Stimulated activated CD4-positive, alpha-beta T cell treated with anti-CD3 and anti-CD28 coated beads, Interleukin-15, amount 100 ng/mL, for 24 hours (primary cell): ENCODE measurements at places on chromosomes 7 and 10.
A peak's percentile ranks its signal among the peaks of the same experiment; 100 is the strongest.

DNA sequence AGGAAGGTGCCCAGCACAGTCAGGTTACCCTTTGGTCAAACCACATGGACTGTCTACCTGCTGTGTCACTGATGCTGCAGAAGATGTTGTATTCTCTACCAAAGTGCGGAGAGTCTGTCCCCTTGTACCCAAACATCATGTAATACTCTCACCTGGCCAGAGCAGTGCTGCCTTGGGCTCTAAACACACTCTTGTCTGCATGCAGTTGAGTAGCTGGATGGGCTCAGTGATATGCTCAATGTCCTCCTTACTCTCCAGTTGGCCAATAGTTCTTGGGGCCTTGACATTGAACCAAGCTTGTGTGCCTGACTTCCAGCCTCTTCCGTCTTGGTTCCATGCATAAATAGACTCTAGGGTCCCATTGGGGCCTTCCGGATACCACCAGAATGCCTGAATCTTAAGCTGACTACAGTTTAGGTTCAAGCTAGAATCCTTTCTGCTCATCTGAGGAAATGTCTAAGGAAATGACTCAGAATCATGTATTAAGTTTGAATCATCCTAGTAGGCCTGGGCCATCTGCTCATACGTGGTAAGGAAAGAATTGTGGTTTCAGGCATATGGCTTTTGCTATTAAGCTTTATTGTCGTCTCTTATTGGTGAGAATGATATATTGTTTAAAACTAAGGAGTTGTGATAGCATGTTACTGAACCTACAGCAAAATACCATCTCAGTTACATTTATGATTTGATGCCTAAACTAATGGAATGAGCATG lies 118.0 kb downstream of the OTUD1 start:
- DNase-seq: peak; percentile 12

DNA sequence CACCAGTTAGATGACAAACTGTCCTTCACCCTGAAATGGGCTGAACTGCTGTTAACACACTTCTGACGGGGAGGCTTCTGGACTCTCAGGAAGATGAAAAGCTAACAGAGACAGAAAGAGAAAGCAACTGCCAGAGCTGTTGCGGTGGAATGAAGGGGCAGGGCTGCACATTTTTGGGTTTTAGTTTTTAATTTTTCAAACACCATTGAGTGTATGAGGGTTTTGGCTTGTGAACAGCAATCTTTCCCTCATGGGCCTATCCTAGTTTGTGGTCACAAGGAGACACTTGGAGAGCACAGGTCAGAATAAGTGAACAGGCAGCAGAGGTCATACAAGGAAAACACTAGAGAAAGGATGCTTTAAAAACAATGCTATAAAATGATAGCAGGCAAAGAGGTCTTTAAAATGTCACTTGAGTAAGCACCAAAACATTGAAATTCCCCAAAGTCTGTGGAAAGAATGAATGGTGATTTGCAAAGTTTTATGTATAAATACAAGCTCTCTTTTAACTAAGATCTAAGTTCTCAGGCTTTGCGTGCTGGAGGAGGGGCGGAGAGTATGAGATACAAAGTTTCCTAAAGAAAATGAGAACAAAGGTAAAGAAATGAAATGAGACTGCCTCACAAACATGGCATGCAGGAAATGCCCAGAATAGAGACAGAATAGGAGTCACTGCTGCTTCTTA lies 101.4 kb upstream of the GLI3 start:
- no peak for DNase-seq

- DNase-seq: no peak
Measured at GRCh38 chr10:23198940-23199767, 7.0 kb downstream of the PTF1A start.

DNA sequence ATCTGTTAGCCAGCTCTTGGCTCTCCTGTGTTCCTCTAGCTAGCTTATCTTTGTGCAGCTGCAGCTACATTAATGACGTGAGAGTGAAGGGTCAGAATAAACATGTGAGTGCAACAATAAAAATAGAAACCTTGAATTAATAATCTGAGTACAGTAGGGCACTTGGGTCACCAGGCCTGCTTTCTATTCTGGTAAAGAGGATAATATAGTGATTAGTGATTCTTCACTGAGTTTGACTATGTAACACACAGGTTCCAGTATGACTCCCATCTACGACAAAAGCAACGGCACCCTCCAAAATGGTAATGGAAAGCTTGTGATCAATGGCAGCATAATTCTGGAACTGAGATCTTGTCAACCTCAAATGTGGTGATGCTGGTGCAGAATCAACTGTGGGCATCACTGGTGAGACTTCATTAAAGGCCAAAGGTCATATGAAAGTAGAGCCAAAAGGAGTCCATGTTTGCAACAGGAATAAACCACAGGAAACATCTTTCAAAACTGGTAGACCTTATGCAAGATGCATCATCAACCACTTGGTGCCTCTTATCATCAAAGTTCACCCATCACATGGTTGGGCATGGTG lies 77.6 kb downstream of the NRBF2 start:
- no peak for DNase-seq

DNA sequence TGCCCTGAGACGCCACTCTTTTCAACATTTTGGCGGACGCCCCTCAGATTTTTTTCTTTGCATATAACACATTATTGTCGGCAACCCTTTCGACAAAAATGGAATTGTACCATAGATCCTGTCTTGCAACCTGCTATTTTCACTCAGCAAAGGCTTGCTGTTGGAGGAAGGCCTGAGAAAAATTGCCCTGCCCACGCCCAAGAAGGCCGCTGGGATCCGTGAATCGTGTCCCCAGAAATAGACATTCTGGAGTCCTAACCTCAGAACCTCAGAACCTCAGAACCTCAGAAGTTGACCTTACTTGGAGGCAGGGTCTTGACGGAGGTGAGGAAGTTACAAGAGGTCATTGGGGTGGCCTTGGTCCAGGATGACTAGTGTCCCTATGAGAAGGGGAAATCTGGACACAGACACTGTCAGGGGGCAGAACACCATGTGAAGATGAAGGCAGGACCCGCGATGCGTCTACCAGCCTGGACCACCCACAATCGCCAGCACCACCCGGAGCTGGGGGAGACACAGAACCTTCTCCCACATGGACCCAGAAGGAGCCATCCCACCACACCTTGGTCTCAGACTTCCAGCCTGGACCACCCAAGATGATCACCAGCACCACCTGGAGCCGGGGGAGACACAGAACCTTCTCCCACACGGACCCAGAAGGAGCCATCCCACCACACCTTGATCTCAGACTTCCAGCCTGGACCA lies 19.1 kb upstream of the DNAAF5 start:
- no peak for DNase-seq

DNA sequence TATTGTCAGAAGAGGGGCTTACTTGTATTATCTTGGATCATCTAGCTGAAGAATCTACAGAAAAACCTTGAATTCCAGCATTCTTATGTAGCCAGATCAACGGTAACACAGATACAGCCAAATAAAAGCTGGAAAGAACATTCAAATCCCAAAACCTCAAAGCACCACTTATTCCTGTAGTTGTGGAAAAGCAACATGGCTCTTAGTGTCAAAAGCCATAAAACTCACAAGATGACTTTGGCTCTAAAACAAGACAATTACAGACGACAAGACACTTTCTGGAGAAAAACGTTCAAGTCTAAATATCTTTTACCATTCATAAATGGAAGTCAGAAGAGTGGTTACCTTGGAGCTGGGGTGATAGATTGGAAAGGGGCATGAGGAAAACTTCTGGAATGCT lies 173.0 kb downstream of the HERPUD2 start:
- DNase-seq: no peak

- DNase-seq: no peak
Measured at GRCh38 chr7:87475359-87476178, at the start of gene ABCB4. Gene ABCB4 (minus strand): TSS chr7:87475680. CDS start chr7:87475465, 215 bp downstream.

- no peak for DNase-seq
Measured at GRCh38 chr10:33234831-33235237, 99.6 kb downstream of the NRP1 start.

DNA sequence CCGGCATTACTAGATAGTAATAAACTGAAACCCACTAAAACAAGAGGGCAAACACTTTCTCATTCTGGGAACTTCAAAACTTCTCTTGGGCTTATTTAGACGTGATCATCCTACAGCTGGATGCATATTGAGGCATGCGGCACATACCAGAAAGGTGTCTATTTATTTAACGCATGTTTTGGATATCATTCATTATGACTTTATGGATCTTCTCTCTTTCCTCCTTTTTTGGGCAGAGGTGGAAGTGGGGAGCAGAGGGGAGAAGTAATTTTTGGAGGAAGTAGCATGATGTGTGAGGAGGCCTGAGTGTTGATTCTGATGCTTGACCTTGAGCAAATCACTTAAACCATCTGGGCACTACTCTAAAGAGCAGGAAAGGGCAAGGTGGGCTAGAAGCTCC lies 270.6 kb downstream of the TRIL start:
- no peak for DNase-seq

- no peak for DNase-seq
Measured at GRCh38 chr7:107907790-107908189, 16.8 kb downstream of the DLD start.

- DNase-seq: no peak
Measured at GRCh38 chr7:15424468-15424867, 137.3 kb downstream of the AGMO start.

DNA sequence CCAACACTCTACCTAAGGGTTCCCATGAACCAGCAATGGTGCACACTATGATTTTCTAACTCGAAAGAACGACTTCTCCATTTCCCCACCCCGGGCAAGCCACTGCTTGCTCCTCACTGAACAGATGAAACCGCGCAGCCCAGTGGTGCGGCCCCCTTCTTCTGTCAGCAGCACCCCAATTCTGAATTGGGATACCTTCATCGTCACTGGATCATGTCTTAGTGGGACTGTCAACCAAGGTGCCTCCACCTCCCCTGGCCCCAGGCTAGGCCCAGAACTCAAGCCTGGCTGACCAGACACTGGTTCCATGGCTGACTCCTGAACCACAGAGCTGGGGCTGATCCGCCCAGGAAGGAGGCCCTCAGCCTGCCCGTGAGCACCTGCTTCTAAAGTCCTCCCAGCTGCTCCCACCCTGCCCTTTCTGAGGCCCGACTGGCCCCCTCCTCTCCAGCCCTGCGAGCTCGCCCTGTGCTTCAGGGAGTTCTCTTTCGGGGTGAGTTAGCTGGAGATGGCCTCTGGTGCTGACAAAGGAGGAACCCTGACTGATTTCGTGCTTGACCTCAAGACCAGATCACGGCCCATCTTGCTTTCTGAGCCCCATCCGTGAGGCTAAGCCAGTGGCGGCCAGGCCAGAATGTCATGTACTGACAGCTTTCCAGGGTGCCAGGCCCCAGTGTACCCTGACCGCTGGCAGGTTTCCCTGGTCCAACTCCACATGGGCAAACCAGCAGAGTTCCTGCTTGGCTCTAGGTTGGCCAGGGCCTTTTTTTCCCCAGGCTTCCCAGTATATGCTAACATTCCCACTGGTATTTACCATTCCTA lies 44.5 kb downstream of the FAM53B start:
- DNase-seq: no peak

DNA sequence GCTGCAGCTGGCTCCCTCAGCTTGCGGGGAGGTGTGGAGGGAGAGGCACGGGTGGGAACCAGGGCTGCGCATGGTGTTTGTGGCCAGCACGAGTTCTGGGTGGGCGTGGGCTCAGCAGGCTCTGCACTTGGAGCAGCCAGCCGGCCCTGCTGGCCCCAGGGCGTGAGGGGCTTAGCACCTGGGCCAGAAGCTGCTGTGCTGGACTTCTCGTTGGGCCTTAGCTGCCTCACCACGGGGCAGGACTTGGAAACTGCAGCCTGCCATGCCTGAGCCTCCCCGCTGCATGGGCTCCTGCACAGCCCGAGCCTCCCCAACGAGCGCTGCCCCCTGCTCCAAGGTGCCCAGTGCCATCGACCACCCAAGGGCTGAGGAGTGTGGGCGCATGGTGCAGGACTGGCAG lies 120.1 kb downstream of the ZNF248 start:
- no peak for DNase-seq

- no peak for DNase-seq
Measured at GRCh38 chr7:141664450-141664849, 37.5 kb downstream of the DENND11 start.

- DNase-seq: peak; percentile 25
Measured at GRCh38 chr10:26430641-26431163, 7.4 kb upstream of the APBB1IP start.

DNA sequence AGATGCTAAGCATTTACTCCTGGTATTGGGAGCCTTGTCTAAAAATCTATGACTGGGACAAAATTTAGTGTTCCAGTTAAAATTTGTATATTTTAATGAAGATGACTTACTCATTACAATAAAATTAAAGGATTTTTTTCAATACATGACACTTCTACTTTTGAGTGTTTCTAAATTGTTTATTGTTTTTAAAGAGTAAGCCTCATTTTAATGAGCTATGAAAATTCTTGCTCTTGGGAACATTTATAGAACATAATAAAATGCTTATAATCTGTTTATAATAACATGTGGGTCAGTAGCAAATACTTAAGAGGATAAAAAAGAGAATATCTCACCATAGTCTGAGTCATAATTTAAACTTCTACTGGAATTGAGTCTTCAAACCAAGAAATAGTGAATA lies 149.5 kb downstream of the PLCE1 start:
- no peak for DNase-seq

GRCh38 chr7:77866786-77867536 lies 68.4 kb downstream of the PHTF2 start:
- DNase-seq: no peak

DNA sequence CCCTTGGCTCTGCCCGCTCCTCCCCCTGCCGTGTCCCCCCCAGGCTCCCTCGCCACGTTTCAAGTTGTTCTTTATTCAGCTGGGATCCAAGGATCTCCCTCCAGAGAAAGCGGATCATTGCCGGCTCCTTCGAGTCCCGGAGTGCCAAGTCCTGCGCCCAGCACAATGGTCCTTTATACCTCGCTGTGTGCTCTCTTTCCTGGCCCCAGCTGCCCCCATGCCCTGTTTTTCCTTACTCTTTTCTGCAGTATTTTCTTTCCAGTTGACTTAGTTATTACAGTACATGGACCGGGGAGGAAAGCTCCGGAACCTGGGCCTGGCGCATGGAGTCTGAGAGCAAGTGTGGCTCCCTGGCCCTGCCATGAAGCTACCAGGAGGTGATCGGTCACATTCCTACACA lies 88.1 kb upstream of the KMT2C start:
- no peak for DNase-seq

- DNase-seq: peak; percentile 70
Measured at GRCh38 chr7:158587162-158588084, at the start of gene PTPRN2. Gene PTPRN2 (minus strand): TSS chr7:158587823.

- no peak for DNase-seq
Measured at GRCh38 chr7:38453168-38453567, 178.0 kb downstream of the AMPH start.

- DNase-seq: no peak
Measured at GRCh38 chr10:45491061-45491460, 117.0 kb downstream of the ALOX5 start.
